ENCODE measurements at places on chromosomes 16 and 17.

GRCh38 chr17:4017377-4017776, 53.1 kb upstream of the ATP2A3 start:
- no peak for DNase-seq

- no peak for DNase-seq
Measured at GRCh38 chr17:7610641-7611040, 4.1 kb downstream of the FXR2 start.

GRCh38 chr17:5584383-5585286, at the start of gene NLRP1:
TSS of gene NLRP1 (minus strand) at chr17:5584509. CDS start at chr17:5583957, 552 bp downstream.
- DNase-seq: peak; percentile 92

GRCh38 chr17:17812211-17813054, 24.4 kb downstream of the SREBF1 start:
- DNase-seq: no peak

DNA sequence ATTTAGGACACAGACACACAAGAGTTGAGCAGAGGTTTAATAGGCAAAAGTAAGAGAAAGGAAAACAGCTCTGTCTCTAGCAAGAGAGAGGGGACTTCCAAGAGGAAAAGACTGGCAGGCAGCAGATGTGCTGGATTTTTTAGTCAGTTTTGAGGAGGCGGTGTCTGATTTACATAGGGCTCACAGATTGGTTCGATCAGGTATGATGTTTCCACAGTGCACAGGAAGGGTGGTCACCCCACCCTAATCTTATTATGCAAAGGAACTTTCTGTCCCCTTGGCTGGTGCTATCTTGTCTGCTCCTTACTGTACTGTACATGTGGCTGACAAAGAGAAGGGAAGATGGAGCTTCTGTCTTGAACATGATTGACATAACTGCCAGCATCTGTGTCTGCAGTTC, 25.3 kb downstream of the BFAR start:
- DNase-seq: no peak

- no peak for DNase-seq
Measured at GRCh38 chr17:74603037-74603635, 11.1 kb upstream of the CD300LD start.

DNA sequence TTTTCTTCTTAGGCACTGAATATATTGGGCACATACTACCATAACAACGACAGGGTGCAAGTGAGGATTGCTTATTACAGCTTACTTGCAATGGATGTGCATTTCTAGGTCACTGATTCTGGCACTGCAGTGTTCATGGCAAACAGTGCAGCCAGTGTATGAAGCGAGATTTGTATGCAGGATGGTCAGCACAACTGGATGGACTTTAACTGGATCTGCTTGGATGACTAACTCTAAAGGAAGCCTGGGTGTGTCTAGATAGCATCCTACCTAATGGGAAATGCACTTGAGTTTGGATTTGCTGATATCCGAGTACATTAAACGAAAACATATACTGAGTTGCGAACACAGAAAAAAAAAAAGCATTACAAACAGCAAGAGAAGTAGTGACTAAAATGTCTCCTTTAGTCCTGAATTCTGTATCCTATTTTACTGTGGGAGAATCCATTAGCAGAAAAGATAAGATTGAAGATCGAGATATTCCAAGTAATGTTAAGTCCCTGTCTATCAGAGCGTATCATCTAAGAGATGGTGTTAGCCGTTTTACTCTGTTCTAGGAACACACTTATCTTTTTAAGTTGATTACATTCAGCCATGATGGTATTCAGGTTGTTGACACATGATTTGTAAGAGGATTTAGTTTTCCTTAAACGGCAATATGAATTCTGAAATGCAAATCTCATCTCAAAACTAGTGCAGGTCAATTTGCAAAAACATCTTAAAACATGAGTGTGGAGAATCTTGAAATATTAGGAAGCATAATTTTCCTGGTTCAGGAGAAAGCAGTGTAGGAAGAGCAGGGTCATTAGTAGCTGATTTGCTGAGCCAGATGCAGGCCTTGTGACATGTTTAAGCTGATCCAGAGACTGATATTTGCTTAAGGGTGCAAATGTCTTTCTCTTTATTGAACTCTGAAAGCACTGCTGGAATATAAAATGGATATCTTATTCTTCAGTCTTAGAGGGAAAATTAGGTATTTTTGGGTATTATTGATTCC, 142.6 kb upstream of the CPHXL start:
- no peak for DNase-seq

DNA sequence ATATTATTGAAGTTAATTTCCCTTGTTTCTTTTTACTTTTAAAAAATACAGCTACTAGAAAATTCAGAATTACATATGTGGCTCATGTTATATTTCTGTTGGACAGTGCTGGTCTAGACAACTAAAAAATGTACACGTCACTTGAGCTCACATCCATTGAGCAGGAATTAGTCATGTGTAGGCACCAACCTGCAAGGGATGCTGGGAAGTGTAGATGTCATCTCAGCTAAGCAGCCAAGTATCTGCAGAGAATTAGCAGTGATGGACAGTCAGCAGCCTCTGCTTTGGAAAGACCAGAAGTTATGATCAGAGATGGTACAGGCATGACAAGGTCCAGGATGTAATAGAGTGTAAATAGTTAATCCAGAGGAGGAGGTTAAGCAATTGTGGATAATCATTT, 87.1 kb upstream of the HS3ST2 start:
- no peak for DNase-seq

DNA sequence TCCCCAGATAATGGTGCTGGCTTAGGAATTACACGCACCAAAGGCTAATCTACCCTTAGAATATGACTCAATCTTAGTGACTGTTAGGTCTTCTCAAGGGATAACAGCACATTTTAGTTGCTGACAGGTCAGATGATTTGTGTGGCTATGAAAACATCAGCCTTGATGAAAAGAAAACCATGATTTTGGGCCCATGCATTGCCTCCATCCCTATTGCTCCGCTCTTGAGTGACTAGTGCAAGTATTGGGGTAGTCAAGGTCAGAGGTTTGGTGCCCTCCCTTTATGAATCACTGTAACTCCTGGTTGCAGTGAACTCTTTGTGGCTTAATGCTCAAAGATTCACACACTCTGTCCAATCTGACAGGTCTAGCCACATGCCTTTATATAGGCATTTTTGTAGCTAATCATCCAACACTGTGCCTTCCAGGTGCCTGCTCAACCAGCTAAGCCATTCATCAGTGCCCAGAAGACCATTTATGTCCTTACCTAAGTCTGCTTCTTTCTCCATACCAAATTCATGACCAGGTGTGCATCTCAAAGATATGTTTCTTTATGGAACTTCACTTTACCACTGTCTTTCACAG, 251.6 kb downstream of the KCNJ2 start:
- no peak for DNase-seq

DNA sequence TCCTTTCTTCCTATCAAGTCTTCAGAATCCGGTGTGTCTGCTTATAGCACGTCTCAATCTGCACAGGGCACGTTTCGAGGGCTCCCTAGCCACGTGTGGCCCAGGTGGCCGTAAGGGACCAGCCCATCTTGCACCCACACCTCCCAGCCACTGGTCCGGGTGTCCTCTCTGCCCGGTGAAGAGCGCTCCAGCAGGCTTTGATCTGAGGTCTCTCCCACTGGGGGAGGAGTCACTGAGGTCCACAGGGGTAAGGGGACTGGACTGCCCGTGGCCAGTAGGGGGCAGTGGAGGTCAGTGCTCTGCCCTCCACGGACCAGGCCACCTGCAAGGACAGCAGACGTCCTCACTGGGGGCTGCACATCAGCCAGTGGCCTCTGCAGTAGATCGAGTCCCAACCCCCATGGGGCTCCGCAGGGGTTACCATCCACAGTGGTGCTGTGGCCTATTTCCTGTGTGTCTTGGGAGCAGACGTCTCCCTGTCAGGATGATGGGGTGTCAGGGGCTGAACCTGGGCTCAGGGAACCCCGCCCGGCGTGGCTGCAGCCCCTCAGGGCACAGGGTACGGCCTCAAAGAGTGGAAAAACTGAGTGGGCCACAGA, 204.1 kb upstream of the CIBAR2 start:
- peak; percentile 33 for DNase-seq

DNA sequence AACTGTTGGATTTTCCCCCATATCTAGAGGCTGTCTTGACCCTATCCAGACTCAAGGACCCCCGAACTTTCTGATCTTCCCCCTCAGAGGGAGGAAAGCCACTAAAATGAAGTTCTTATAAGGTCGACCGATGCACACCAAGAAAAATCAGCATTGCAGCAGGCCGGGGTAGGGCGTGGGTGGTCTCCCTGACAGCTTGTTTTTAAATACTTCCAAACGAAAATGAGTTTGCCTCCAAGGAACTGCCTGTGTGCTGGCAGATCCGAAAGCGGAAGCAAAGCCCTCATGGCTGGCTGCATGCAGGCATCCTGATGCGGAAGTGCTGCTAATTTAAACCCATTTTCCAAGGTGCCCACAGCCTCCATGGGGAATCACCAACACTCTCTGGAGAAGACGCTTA, 374.3 kb upstream of the XYLT1 start:
- no peak for DNase-seq

GRCh38 chr17:3559270-3559645, 1.6 kb upstream of the TRPV3 start:
- DNase-seq: no peak

DNA sequence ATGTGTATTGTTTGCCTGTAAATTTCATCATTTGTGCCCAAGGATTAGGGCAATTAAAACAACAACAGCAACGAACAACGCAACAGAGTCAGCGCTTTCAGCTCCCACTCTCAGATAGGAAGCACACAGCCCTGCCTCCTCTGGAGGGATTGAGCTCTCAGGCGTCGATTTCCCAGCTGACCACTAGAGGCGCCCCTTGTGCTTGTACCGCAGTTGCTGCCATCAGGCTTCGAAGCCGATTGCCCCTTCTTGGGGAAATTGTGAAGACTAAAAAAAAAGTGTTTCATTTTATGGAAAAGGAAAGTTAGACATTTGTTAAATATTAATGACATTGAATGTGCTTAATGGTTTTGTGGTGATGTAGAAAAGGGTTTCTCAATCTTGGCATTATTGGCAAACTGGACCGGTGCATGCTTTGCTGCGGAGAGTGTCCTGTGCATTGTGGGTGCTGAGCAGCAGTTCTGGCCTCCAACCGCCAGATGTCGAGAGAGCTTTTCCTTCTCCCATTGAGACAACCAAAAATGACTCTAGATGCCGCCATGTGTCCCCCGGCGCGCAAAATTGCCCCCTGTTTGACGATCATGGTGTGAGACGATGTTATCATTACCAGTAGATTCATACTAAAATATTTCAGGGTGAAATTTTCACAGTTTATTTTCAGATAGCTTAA, 650.4 kb upstream of the RBFOX1 start:
- DNase-seq: no peak

DNA sequence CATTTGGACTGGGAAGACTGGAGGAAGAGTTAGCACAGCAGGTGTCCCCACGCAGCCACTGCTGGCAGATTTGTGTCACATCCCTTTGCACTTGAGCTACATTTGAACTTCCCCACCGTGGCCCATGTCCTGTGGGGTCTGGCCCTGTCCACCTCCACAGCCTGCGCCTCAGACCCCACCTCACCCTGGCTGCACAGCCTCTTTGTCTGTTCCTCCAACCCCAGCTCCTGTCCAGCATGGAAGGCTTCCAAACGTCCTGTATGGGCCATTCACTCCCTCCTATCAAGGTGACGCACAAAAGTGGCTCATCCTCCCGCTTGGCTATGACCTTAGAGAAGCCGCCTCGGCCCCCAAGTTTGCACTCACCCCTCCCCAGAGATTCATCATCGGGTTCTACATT, 200.6 kb downstream of the FOXL1 start:
- no peak for DNase-seq

DNA sequence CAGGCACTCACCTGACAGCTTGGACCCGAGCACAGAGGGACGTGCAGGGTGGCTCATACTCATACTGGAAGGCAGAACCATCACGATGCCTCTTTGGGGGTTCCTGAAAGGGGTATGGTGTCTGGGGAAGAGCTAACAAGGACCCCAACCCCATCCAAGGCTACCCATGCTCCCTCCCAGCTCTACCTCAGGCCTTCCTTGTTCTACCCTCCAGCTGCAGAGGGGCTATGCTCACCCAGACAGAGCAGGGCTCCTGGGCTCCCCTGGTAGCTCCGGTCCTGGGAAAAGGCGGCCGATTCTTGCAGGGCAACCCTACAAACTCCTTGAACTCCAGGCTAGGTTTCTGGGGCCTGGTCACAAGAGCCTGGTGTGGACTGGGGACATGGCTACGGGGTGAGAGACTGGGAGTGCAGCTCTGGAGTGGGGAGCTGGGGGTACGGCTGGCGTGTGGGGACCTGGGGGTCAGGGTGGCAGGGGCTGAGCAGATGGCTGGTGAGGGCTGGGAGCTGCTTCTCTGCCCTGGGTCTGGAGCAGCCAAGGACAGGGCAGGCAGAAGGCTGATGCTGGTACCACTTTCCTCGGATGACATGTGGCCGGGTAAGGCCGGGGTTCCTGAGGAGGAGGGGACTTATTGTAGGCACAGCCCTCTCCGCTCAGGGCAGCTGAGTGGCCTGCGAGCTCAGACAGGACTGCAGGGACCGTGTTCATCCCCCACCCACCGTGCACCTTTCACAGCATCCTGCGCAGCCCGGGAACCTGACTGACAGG, 2.1 kb downstream of the ACD start:
- no peak for DNase-seq
